Bone marrow (tissue), 2 donors: ENCODE measurements at places on chromosomes 12 and 14.

DNA sequence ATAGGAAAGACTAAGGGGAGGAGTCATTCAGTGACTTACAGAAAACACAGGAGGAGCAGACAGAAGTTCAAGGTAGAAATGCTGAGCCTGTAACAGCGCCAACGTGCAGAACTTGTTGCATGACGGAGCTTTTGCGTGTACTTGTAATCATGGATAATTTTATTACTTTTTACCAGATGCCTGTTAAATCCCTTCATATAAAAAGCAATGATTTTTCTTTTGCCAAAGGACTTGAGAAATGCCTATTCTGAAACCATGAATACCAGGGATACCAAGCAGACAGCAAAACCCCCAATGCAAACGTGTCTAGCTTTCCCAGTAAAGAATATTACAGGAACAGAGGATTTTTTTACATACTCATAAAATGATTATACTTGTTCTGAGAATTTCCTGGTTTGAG lies 163.6 kb upstream of the GSC start:
- no peak for DNase-seq

- no peak for DNase-seq
These were observed 15.5 kb downstream of the E2F7 start for GRCh38 chr12:77049767-77050353.

DNA sequence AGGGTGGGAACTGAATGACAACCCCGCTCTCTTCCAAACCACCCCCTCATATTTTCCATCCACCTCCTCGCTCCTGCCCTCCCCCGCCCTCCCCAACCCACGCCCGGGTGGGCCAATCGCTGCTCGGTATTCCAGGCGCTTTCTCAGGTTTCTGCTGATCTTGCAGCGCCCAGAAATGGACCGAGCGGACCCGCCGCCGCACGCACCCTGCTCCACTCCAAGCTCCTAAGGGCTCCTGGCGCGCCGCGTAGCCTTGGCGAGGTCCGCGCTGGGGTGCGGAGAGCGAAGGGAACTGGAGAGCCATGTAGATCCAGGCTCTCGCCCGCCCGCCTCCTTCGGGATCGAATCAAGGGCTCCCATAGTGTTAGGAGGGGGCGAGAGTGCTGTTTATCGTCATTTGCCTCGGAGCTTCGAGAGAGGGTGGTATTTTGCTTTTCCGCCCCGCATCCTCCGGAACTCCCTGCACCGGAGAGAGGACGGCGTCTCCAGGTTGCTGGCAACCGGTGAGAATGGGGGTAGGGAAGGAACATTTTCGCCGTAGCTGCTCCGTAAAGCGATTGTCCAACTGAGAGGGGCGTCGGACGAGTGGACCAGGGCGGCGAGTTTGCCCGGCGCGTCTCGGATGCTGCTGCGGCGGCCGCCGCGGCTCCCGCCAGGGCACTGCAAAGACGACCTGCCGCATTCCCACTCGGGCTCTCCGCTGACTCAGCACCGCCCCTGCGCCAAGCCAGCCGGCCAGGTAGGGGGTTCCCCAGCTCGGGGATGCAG lies at the start of gene KCNA1:
TSS of gene KCNA1 (plus strand) at position 172 of the 768 bp plus-strand sequence. CDS start 1,474 bp downstream, outside the sequence.
- DNase-seq, result no peak

GRCh38 chr14:92675976-92676375 lies 72.5 kb downstream of the LGMN start:
- DNase-seq, result no peak

DNA sequence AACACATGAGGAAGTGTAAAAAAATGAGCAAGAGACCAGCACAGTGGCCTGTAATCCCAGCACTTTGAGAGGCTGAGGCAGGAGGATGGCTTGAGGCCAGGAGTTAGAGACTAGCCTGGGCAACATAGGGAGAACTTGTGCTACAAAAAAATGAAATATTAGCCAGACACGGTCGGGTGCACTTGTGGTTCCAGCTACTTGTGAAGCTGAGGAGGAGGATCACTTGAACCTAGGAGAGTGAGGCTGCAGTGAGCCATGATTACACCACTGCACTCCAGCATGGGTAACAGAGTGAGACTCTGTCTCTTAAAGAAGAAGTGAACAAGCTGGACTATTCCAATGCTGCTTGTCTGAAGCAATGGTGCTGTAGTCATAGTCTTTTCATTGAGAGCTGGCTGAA lies 36.3 kb upstream of the MAP3K9 start:
- DNase-seq, result no peak

- DNase-seq, result no peak
These were observed 17.4 kb upstream of the DRAM1 start for GRCh38 chr12:101859664-101860607.

DNA sequence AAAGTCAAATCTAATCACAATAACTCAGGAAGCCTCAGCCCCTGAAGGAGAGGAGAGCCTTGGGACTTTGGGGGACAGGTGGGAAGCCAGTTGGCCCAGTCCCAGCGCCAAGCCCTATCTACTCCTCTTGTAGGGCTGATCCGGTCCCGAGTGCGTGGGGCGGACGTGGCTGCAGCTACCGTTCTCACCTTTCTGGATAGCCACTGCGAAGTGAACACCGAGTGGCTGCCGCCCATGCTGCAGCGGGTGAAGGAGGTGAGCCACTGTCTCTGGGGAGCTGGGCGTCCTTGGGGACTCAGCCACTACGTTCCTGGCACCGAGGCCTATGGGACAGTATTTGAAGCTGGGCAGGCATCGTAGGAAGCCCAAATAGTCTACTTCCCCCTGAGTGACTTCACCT lies 68.4 kb downstream of the GALNT16 start:
- DNase-seq, result no peak

DNA sequence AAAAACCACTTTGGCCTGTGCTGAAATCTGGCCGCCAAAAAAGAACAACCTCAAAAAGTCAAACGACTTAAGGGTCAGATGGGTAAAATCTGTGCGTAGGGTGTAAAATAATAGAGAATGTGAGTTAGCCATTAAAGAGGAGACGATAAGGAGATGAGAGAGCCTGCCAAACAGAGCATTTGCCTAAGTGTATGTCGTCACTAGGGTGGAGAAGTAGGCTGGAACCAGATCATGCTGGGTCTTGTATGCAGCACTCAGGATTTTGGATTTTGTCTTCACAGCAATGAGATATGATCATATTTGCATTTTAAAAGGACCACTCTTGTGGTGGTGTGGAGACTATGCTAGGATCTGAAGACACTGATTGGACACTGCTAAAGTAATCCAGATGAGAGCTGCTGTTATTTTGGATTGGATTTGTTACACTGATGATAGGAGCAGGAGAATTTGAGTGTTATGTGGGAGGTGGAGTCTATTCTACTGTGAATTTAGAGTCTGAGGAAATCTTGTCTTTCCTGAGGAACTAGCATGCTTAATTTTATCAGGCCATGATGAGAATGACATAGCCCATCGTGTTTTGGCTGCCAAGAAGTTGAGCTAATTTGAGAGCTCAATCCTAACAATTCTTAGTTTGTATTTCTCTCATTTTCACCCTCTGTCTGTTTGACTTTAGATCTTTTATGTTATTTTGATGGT lies 24.8 kb upstream of the DBX2 start:
- DNase-seq, result no peak

- no peak for DNase-seq
These were observed 123.5 kb downstream of the CALM1 start for GRCh38 chr14:90520326-90520725.
